NCI-H748 treated with DMSO at 0.1 percent for 48 hours (cell line): ENCODE measurements at places on chromosomes 1 and 21.
A peak's percentile ranks its signal among the peaks of the same experiment; 100 is the strongest.

DNA sequence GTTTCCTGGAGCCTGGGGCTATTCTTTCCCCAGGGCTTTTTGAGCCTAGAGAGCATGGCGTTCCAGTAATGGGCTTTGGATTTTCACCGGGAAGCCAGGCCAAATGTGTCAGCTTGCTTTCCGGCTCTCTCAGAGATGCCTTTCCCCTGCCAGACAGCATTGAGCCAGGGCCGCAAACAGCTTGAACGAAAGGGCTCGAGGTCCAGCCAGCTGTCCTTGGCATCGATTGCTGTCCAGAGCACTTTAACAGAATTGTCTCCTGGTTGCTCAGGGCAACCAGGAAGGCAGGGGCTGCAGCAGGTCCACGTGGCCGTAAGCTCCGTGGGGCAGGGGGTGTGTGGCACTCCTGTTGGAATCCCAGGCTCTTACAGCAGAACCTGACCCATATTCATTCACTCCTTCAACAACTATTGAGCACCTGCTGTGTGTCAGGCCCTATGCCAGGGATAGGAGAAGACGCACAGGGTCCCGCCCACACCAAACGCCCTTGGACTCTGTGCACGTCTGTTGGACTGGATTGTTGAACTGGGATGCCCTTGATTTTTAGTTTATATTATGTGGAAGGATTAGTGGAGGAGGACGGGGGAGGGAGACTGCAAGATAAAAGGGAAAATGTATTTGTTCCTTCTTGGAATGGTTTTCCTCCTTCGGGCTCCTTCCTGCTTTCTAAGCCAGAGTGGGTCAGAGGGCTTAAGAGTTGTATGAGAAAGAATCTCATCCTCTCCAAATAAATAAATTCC is 38.7 kb upstream of the EFHD2 start:
- no peak for DNase-seq

DNA sequence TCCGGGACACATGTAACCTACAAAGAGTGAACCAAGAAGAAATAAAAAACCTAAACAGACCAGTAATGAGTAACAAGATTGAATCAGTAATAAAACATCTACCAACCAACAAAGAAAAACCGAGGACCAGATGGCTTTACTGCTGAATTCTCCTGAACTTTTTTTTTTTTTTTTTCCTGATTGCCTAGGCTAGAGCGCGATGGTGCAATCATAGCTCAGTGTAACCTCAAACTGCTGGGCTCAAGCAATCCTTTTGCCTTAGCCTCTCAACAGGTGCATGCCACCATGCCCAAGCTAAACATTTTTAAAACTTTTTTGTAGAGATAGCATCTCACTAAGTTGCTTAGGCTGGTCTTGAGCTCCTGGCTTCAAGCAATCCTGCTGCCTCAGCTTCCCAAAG is 11.2 kb upstream of the FGGY start:
- DNase-seq, result no peak

DNA sequence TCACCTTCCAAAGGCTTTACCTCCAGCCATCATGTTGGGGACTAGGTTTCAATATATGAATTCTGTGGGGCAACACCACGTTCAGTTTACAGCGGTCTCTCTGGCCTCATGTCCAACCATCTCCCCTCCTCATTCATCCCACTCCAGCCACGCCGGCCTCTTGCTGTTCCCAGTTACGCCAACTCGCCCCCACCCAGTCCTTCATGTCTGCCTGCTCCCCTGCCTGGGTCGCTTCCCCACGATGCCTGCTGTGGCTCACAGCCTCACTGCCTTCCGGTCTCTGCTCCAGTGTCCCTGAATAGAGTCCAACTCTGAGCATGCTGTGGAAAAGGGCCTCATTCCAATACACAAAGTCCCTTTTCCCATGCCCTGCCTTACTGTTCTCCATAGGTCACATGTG is 193.8 kb downstream of the KIF26B start:
- DNase-seq, result no peak

DNA sequence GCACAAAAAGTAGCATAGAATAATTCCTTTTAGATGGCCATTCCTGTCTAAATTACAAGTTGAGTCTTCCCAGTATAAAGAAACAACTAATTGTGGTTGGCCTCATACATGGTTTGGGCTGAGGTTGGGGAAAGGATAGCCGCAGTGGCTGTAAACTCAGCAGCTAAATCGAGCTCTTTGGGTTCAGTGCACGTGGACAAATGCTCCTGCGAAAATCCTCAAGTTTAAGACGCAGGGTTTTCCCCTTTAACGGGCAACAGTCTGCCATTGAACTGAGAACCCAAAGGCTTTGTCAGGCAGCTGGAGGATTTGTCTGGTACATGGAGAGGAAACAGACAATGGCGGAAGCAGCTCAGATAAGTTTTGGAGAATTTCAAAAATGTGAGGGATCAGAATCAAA is 331.9 kb downstream of the TGFB2 start:
- DNase-seq, result no peak

DNA sequence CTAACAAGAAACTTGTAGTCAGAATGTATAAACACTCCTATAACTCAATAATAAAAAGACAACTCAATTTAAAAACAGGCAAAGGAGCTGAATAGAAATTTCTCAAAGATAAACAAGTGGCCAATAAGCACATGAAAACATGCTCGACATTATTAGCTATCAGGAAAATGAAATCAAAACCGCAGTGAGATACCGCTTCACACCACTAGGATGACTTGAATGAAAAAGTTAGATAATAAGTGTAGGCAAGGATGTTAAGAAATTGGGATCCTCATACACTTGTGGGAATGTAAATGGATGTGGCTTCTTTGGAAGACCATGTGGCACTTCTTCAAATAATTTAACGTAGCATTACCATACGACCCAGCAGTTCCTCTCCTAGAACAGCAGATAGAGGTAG is 8.9 kb downstream of the RALGPS2 start:
- DNase-seq, result no peak

- DNase-seq, result no peak
These were observed 27.4 kb downstream of the POFUT2 start for GRCh38 chr21:45260191-45260825.

GRCh38 chr1:5105744-5106143 is 451.3 kb downstream of the AJAP1 start:
- no peak for DNase-seq

DNA sequence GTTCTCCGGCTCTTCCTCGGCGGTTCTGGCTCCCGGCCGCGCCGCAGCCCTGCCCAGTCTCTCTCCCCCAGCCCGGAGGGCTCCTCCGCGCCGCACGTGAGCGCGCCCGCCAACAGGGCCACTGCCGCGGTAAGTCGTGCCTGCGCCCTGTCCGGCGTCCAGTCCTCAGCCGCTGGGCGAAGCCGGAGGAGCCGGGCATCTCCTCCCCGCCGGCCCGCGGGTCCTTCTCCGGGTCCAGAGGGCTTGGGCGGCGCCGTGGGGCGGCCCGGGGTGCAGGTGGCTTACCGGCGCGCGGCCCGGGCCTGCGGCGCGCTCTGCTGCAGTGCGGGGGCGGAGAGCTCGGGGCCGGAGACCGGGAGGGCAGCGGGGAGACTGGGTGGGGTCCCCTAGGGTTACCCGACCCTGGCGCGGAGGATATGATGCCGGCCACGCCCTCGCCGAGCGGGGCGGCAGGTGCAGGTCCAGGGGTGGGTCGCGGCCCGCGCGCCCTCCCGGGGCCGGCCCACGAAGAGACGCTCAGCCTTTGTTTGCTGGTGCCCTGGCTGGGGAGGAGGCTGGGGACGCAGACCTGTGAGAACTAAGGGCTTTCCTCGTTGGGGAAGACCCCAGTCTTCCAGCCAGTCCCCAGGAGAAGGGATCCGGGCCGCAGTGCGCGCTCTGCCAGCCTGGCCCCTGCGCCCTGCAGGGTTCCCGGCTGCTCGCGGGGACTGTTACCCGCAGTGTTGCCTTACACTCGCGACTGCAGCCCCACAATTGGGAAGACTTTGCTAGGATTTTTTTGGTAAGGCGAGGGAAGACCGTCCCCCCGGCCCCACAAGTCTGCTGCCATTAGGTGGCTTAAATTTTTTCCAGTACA is at the start of gene DOP1B:
Gene DOP1B, plus strand, starts transcription at position 10 of the 856 bp plus-strand sequence. CDS start 7,910 bp downstream, outside the sequence.
- DNase-seq, result no peak

DNA sequence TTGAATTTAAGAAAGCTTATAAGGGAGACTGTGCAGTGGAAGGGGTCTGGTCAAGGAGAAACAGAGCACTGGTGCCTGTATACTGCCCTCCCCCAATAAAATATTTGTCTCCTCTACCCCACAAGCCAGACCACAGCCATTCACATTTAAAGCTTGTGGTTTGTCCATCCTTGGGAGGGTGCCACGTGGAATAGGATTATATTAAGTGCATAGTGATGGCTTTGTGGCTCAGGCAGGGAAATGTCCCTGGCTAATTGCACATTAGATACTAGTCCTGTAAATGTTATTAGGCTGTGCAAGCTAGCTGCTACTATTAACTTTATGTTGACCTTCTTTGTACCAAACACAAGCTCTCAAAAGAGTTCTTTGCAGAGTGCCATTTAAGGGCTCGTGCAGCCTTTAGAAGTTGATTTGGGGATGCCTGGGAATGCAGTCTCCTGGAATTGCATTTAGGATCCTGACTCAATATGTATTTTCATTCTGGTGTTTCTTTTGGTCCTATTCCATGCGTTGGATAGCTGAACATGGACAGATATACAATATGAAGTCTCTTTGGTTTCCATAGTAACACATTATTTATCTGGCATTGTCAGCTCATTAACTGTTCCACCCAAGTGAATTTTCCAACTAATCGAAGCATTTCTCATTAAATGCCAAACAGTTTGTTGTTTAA is 210.6 kb downstream of the ROR1 start:
- no peak for DNase-seq

- DNase-seq, result no peak
These were observed 13.0 kb downstream of the OSBPL9 start for GRCh38 chr1:51629918-51630317.

GRCh38 chr1:10623686-10624145 is 149.0 kb downstream of the PEX14 start:
- no peak for DNase-seq

DNA sequence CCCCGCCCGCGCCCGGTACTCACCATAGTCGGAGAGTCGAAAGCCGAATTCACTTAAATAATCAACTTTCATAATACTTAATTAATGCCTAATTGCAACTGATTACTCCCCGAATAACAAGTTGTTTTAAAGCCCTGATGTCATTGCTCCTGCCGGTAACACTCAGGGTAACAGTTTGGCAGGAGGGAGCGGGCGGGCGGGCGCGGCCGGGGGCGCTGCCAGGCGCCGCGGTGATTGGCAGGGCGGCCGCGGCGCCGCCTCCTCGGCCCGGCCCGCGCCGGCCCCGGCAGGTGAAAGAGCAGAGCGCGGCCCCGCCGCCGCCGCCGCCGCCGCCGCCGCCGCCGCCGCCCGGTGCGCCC is 102.2 kb downstream of the CASZ1 start:
- DNase-seq, result no peak

GRCh38 chr1:203127666-203128430 is at the start of gene ADORA1:
ADORA1 (plus strand) TSS chr1:203127726; CDS start chr1:203128842, 1,116 bp downstream.
- peak; percentile 10 for DNase-seq

- DNase-seq, result no peak
These were observed 225.5 kb upstream of the SAMSN1 start for GRCh38 chr21:14771593-14771992.

DNA sequence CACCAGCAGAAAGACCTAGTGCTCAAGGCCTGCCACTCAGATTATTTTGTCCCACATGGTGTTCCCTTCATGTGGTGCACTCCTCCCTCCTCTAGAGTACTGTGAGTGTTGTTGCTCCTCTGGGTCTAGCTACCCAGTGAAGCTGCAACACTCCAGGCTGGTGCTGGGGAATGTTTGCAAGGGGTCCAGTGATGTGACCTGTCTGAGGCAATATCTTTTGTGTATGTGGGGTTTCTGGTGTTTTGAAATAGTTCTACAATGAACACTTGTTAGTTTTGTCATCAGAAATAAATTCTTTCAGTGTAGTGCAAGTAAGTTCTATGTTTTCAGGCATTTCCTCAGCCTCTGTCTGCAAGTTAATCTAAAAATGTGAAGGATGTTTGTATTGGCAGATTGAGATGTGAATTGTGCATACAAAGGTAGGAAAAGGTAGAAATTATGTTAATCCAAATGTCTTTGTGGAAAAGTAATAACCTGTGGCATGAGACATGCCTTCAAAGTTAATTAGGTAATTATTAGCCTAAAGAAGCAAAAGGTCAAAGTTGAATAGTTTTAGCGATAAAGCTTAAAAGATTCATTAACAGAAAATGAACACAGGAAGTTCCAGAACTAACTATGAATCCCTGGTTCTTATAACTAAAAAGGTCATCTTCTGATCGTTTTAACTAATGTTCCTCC is 616.8 kb downstream of the LTN1 start:
- no peak for DNase-seq

GRCh38 chr1:230231774-230232145 is 164.7 kb downstream of the GALNT2 start:
- no peak for DNase-seq

DNA sequence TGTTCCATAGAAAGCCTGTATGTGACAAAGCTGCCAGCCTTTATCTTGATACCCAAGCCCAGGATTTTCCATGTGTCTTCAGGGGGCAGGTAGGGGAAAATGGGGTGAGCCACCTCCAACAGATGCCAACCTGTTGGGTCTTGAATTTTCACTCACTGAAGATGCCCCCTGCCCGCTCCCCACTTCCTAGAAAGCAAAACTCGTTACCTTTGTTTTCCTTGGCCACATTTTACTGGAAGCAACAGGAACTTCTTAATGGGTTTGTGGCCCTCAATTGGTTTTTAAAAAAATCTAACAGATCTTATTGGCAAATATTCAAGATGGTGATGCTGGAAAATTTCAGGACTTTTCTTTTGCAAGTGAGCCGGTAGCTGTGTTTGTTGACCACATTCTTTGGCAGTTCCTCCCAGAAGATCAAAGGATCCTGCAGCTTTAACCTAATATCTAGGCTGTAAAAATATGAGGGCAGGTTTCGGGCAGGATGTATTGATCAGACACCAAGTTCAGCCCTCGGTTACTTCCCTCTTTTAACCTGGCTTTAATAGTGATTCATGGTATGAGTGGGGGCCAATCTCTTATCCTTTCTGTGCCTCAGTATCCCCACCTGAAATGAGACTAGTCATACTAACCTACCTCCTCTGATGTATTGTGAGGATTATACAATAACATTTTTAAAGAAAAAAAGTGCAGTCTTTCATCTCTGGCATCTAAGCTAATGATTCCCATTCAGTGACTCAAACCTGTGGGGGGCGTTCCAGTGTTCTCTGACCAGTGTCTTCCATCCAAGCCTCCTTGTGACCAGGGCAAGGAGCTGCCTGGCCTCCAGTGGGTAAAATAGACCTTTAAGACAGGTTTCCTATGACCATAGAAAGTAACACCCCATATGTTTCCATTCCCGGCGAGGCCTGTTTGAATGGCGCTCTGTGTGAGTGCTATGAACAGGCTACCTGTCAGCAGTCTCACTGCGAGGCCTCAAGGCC is 21.3 kb upstream of the GNPAT start:
- DNase-seq, result no peak

GRCh38 chr1:15005116-15005515 is 148.4 kb upstream of the TMEM51 start:
- DNase-seq, result no peak

GRCh38 chr1:165354739-165355138 is 1.8 kb downstream of the LMX1A start:
- no peak for DNase-seq

DNA sequence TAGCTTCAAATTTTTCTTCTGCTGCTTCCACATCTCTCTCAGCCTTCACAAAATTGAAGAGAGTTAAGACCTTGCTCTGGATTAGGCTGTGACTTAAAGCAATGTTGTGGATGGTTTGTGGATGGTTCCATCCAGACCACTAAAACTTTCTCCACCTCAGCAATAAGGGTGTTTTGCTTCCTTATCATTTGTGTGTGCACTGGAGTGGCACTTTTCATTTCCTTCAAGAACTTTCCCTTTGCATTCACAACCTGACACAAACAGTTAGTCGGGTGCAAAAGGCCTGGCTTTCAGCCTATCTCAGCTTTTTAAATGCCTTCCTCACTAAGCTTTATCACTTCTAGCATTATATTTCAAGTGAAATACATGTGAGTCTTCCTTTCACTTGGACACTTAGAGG is 30.3 kb downstream of the DENND1B start:
- DNase-seq, result no peak

GRCh38 chr1:31762726-31763670 is 1.1 kb downstream of the ADGRB2 start:
- DNase-seq, result peak; percentile 37
